ENCODE measurements at places on chromosomes 3 and 15. TPM values are rescaled to one million over a fixed set of nuclear protein-coding genes. Genes with fewer than 3 reads are reported as not detected.

DNA sequence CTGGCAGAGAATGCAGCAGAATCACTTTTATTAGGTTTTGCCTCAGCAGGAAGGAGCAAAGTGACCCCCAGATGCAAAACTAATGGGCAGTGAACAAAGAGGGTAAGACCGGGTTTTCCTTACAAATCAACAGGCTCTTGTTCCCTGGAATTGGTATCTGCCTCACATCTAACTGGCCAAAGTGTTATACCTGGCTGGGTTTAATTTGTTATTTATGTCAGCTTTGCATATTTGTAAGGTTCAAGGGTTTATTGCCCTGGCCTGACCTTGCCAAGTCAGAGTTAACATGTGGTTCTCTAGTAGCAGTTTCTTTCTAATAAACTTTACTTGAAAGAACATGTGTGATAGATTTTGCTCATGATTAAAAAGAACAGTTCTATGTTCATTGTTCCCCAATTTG lies 431.7 kb upstream of the NR2F2 start:
- DNase-seq, result no peak

GRCh38 chr3:97763586-97764406 lies 762 bp upstream of the ARL6 start:
- no peak for DNase-seq

GRCh38 chr3:86239946-86240345 lies 751.0 kb downstream of the VGLL3 start:
- DNase-seq, result no peak

- no peak for DNase-seq
These were observed at the start of gene XCR1 for GRCh38 chr3:46027021-46027705. Gene XCR1 (minus strand): TSS chr3:46027483. CDS start chr3:46021947, 5,536 bp downstream.

GRCh38 chr15:83476708-83477107 lies 29.6 kb downstream of the SH3GL3 start:
- DNase-seq, result no peak

GRCh38 chr3:58093574-58094195 lies 85.5 kb downstream of the FLNB start:
- no peak for DNase-seq

GRCh38 chr3:124694486-124694885 lies 35.8 kb upstream of the UMPS start:
- no peak for DNase-seq

GRCh38 chr3:126288314-126288713 lies 68.9 kb downstream of the KLF15 start:
- DNase-seq, result no peak

- no peak for DNase-seq
These were observed 400.2 kb downstream of the CNTN3 start for GRCh38 chr3:74214286-74214685.

- DNase-seq, result no peak
These were observed 18.8 kb downstream of the TIPARP start for GRCh38 chr3:156693166-156693565.

GRCh38 chr3:182438398-182438797 lies 354.9 kb upstream of the ATP11B start:
- no peak for DNase-seq

DNA sequence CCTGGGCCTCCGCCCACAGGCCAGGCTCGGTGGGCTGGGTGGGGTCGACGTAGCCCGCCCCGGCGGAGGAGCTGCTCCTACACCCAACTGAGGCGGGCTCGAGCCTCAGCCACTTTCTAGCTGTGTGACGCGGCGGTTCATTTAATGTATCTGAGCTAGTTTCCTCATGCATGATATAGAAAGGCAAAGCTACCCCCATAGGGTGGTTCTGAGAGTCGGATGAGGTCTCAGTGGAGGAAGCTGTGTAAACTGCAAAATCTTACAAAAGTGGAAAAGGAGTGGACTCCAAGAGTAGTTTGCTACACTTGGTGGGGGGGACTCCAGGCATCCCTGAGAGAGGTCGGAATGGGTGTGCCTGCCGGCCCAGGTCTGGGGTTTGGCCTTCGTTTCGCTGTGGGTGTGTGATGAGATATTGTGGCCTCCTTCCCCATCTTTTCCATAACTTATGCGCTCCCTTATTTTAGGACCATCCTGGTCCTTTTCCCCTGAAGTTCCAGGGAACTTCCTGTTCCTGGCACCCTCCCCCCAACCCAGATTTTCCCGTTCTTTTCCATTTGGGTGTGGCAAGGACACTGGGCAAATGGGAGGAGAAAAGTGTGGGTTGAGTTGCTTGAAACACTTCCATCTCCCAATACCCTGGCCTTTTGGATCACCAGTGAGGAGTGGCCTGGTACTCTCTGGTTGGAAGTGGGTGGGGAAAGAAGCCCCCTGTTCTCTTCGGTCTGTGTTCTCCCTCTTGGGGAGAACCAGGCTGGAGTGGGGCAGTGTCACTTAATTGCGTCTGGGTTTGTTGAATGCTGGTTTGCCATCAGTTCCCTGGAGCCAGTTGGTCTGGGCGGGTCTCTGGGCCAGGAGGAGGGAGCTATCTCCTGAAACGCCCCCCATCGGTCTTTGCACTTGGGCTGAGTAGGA lies 1.1 kb downstream of the PDIA5 start:
- DNase-seq, result peak; percentile 25

GRCh38 chr3:125234831-125235230 lies 22.3 kb upstream of the SLC12A8 start:
- no peak for DNase-seq

GRCh38 chr3:56988458-56989168 lies 71.9 kb upstream of the SPATA12 start:
- DNase-seq, result peak; percentile 70

DNA sequence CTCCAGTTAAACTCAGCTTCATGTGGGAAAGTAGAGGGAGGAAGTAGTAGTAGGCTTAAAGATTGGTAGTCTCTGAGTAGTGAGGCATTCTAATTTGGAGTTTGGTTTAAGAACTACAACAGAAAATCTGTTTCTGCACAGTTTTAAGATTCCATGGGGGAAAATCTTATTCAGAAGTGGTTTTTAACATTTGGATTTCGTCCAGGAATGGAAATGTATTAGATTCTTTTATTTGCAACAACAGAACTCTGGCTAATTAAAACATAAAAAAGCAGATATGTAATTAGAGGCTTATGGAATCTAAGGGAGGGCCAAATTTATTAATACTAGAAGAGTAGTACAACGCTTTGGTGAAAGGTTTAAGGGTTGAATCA lies 36.0 kb downstream of the NECTIN3 start:
- DNase-seq, result no peak

DNA sequence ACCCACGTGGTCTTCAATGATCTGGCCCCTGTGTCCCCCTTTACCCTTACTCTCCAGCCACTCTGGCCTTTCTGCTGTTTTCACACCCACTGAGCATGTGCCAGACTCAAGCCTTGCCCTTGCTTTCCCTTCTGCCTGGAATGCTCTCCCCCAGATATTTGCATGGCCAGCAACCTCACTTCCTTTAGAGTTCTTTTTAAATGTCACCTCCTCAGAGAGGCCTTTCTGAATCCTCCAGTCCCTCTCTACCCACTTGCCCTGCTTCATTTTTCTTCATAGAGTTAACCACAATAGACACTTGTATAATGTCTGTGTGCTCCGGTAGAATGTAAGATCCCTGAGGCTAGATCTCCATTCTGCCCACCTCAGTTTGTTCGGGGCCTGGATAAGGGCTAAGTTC lies 39.4 kb upstream of the TIPARP start:
- DNase-seq, result no peak

DNA sequence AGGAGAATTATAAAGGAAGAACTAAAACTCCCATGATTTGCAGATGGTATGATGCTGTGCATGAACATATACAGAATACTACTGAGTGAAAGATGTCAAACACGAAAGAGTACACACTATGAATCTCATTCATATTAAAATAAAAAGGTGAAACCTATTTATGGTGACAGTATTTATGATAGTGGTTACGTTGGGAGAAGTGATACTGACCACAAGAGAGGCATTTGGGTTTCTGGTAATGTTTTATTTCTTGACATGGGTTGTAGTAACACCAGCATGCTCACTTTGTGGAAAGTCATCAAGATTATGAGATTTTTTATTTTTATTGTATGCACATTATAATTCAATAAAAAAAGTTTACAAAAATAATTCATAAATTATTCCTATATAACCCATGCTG lies 324.0 kb downstream of the GAP43 start:
- DNase-seq, result no peak

DNA sequence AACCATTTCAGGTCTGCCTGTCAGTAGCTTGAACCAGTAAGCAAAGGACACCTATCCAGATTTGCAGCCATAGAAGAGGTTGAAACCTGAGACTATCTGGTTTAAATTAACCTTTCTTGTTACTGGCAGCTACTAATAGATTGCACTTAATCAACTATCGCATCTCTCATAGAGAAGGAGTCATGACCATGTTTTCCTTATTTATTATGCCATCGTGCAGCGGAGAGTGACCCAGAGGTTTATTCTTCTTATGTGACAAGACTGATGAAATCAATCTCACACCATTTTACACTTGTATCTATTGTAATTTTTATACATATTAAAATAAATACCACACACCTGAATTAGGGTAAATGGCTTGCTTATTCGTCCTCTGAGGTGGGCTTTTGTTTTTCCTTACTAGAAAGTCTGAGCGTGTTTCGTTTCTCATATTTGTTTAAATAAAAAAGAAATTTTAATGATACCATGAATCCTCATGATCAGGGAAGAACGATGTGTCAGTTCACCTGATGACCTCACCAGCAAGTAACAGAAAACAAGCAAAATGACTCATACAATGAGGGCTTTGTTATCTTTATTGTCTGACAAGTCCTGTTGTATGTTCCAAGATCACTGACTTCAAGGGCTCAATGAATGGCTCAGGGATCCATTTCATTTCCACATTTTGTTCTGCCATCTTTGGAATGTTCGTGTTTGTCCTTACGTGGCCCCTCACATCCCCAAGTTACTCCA lies 379.5 kb upstream of the DPH6 start:
- DNase-seq, result no peak

DNA sequence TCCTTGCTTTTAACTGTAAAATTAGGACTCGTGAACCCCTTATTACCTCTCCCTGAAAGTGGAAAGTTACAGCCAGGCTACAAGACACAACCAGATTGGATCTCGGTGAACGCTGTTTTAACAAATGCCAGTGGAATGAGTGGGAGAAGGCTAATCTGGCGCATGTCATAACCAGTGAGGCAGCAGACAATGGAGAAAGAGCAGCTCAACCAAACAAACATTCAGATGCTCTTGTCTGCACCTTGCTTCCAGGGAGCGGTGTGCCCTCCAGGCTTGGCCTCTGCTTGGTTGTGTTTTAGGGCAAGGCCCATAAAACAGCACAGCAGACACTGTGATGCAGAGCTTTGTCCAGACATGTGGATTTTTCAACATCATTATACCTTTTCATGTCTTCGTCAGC lies 45.9 kb upstream of the ATP1B3 start:
- no peak for DNase-seq

GRCh38 chr15:50543556-50543955 lies 2.9 kb downstream of the USP50 start:
- no peak for DNase-seq

DNA sequence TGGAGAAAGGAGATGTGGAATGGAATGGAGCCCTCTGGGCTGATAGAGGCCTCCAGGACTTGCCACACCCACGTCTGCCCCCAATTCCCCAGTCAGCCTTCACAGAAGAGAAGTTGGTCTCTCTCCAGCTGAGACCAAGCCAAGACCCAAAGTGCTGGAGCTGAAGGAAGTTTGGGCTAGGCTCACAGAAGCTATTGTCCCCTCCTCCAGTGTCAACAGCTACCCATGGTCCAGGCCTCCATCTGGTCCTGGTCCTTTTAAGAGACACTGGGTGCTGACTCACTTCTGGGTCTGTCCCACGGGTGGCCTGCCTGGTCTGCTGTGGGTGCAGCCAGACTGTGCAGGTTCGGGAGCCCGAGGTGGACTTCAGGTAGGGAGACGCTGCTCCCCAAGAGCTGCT lies 179.8 kb downstream of the APBA2 start:
- no peak for DNase-seq

- DNase-seq, result no peak
These were observed 60.2 kb upstream of the ACP3 start for GRCh38 chr3:132256989-132257388.

- DNase-seq, result no peak
These were observed 152.9 kb upstream of the NDN start for GRCh38 chr15:23839893-23840474.

Gene TGM4
- not detected for total RNA-seq

Gene ADGRG7
- total RNA-seq, result not detected

Gene RARRES1
- total RNA-seq, result not detected

Gene NR2F2
- 0.13 TPM for total RNA-seq

Gene LRRN1
- total RNA-seq, result 0.19 TPM

Gene HYKK
- 1.2 TPM for total RNA-seq

Gene ALDH1A2
- total RNA-seq, result 0.38 TPM

Gene MAP6D1
- 1.4 TPM for total RNA-seq

Gene NXPE3
- 14.1 TPM for total RNA-seq

Gene MGLL
- 2.6 TPM for total RNA-seq

Gene SLCO2A1
- not detected for total RNA-seq
